ENCODE measurements at places on chromosomes 6 and 20.
A peak's percentile ranks its signal among the peaks of the same experiment; 100 is the strongest.

GRCh38 chr6:13796781-13797180 lies 17.6 kb downstream of the MCUR1 start:
- DNase-seq, result no peak

DNA sequence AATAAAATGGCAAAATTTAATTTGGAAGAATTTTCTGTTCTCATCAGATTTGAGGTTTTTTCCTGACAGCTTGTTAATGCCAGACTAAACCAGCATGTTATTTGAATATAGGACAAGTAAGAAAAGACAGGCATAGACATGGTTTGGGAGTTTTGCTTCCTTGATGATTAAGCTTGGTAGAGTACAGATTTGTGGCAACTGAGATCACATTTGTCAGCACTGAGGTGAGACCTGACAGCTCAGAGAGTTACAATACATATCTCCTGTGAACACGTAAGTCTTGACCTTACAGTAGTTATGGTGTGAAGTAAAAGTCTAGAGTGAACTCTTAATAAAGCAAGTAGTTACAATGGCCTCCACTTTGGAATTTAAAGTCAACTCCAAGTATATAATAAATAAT lies 34.5 kb downstream of the CENPW start:
- no peak for DNase-seq

GRCh38 chr6:10595731-10596664 lies 74.8 kb downstream of the GCNT2 start:
- DNase-seq, result no peak

DNA sequence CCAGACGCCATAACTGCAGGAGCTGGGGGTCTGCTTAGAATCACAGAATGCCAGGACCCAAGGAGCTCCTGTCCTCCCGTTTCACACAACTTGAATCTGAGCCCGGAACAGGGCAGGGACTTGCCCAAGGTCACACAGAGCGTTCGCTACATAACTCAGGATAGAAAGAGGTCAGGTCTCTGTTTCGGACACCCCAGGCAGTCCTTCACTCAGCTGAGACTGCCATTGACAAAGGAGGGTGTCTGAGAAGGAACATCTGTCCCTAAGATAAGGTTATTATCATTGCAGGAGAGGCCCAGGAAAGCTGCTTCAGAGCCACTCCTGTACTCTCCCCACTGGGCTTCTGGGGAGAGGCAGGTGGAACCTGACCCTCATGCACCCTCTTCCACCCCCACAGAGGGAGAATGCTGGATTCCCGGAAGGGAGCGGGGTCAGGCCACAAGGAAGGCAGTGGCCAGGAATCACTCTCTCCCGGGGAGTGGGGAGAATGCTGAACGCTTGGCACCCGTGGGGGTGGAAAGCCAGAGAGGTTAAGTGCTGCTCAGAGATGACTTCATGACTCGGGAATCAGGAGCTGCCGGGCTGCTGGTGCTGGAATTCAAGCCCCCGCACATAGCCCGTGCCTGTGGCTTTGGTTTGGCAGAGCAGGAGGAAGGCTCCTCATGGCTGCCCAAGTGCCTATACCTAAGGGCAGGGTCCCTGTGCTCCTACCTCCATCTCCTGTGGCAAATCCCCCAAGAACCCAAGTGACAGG lies 10.7 kb downstream of the SDC4 start:
- peak; percentile 83 for DNase-seq

DNA sequence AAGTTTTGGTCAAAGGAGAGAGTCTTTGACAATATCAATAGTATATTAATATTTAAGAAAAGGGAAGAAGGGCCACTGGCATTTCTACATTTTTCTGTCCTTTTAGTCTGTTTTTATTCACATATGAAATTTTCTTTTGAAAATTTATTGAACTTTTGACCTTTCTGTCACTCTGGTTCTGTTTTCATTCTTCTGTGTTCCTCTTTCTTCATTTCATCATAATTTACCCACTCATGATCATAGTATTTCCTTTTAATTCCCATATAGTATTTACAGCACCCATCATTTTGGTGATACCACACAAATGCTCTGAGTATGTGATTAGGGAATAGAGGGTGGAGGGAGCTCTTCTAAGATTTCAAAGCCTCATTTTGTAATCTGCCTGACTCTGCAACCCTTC lies 142.8 kb downstream of the GJA1 start:
- DNase-seq, result no peak

GRCh38 chr6:15296735-15297134 lies 50.9 kb downstream of the JARID2 start:
- DNase-seq, result no peak

DNA sequence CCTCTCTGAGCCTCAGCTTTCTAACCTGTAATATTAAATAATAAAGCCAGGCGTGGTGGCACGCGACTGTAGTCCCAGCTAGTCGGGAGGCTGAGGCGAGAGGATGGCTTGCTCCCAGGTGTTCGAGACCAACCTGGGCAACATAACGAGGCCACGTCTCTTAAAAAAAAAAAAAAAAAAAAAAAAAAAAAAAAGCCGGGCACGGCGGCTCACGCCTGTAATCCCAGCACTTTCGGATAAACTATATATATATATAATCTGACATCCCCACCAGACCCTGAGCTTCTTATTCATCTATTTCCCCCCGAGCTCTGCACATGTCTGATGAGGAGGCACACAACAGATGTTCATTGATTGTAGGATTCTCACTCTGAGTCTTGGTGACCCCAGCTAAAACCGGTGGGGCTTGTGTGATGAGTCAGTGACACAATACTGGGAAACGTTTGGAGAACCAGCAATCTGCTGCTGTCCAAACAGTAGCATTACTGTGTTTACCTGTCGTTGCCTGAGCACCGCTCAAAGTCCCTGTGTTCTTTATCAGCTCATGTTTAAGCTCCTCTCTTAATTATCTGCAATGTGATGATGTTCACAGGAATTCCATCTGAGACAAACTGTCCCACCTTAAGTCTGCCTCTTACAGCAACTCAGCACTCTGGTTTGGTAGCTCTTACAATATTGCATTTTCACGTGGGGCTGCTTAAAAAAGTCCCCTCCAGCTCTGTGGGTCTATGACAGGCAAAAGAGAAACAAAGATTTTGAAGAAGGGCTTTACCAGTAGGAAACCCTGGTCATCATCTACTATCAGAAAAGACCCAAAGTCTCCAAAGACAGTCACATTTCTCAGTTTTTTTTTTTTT lies 1.0 kb upstream of the SPATA2 start:
- DNase-seq, result no peak

DNA sequence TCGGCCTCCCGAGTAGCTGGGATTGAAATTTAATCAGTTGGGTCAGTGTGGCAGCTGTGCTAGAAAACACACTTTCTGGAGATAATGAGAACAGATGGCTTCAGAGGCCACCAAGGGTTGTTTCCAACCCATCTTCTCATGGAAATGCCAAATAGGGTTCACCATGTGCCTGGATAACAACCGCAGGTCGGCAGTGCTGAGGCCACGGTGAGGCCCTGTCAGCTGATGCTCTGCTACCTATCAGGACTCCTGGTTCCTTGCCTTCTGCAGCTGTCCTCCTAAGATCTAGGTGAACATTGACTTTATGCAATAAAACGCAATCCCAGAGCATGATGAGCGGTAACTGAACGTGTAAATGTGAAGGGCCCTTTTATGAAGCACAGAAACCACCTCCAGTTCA lies 139.3 kb upstream of the SNX9 start:
- DNase-seq, result no peak

GRCh38 chr20:38094373-38094891 lies 60.9 kb downstream of the RPRD1B start:
- no peak for DNase-seq
